ENCODE measurements at places on chromosomes 6 and 20.

DNA sequence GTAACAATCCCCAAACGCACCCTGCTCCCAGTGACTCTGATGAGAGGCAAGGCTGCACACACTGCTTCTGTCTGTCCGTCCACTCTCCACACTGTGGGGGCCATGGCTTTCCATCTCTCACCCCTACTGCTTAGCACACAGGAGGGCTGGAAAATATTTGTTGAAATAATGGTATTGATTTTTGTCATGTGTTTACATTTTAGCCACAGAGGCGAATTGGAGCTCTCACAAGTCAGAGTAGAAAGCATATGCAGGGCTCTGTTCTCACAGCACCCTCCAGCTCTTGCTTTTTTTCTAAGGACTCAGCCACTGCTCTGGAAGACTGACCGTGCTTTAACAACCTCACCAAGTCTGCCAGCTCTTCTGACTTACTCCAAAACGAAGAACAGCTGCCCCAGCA is 273.8 kb downstream of the GMDS start:
- DNase-seq, result no peak

DNA sequence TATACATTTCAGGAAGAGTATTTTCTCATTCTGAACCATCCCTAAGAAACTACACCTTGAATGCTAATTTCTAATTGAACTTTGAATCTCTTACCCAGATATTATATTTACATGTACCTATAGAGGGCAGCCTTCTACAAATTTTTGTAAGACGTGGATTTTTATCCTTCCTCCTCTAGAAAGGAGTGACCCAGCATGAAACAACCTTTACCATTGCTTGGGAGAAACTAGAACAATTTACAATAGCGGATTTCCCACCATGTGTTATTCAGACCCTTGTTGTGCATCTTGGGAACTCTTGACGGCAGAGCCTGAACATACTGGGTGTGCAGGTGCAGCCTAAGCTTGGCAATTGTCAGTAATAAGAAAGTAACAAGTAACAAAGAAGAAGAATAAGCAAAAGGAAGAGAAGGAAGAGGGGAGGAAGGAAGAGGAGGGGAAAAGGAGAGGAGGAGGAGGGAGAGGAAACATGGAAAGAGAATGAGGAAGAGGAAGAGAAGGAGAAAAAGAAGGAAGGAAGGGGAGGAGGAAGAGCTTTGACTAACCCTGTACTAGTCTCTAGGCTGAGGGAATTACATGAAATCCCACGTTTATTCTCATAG is 10.8 kb upstream of the TAAR1 start:
- DNase-seq, result no peak

DNA sequence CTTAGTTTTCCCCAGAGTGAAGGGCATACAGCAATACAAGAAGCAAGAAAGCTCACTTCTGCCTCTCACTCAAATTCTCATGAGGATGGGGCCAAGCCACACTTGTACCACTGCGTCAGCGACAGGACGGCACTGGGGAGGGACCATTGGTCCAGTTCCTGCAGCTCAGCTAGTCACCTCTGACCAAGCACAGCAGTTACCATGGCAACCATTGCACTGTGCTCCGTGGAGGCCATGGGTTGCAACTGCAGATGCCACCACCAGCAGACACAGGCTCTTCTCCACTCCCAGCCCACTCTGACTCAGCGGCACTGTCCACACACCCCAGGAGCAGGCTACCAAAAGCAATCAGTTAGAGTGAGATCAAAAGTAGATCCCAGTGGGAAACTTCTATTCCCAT is 441.1 kb upstream of the ARID1B start:
- no peak for DNase-seq

DNA sequence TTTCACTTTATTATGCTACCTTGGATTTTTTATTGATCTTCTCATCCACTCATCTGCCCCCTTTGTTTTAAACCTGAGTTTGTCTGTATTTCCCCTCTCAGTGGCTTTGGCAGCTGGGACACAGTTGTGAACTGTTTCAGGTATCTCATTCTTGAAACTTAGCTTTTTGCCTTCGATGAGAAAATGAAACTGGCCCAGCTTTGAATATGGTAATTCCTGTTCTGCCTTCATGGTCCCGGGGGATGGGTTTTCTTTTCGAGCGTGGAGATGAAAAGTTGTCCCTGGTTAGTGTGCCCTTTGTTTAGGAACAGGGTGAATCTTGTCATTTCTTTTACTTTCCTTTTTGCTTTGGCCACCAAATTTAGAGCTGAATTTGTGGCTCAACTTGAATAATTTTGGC is 25.6 kb downstream of the DHX35 start:
- DNase-seq, result no peak

GRCh38 chr20:4171538-4172116 is 156.3 kb upstream of the RNF24 start:
- no peak for DNase-seq

DNA sequence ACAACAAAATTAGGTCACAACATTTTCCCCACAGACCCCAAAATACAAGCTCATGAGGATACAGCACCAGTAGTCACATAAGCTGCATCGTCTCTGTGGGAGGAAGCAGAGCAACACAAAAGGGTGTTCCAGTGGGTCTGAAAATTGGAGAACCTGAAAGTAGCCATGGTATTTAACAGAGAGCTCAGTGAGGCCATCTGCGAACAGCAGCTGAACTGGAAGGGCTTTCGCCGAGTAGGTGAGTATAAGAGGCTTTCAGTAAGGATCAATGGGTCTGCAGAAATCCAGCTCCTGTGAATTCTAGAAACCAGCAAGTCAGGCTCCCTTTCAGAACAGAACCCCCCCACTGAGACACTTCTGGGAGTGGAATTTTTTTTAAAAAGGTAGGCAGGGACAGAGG is 120.0 kb upstream of the RREB1 start:
- DNase-seq, result no peak

GRCh38 chr6:54698974-54699373 is 147.6 kb upstream of the FAM83B start:
- no peak for DNase-seq

Data from stimulated activated CD4-positive, alpha-beta T cell treated with anti-CD3 and anti-CD28 coated beads, Interleukin-15, amount 100 ng/mL, for 48 hours (primary cell).